Lung (tissue), 17 donors: ENCODE measurements at places on chromosomes 6 and 20. TPM values are rescaled to one million over a fixed set of nuclear protein-coding genes. Genes with fewer than 3 reads are reported as not detected.

Gene RSPO3
- 3.8 TPM for polyA plus RNA-seq

Gene MAS1
- polyA plus RNA-seq: 0.01 TPM

Gene LY6G6C
- 0.14 TPM for polyA plus RNA-seq

Gene LAMP5
- 0.06 TPM for polyA plus RNA-seq

Gene TRAPPC3L
- not detected for polyA plus RNA-seq

Gene MYBL2
- 4.4 TPM for polyA plus RNA-seq

Gene DLK2
- polyA plus RNA-seq: 1.1 TPM
